Lower lobe of right lung (tissue), 2 donors: ENCODE measurements at places on chromosomes 3 and 15. TPM values are rescaled to one million over a fixed set of nuclear protein-coding genes. Genes with fewer than 3 reads are reported as not detected.

Gene RTP4
- 10.9 TPM for total RNA-seq

Gene PLSCR2
- 0.86 TPM for total RNA-seq

Gene CBLB
- 29.7 TPM for total RNA-seq

Gene NR2E3
- total RNA-seq, result not detected

Gene CSPG5
- 2.3 TPM for total RNA-seq

Gene CALML4
- 7.3 TPM for total RNA-seq

GRCh38 chr3:115141033-115141757, 5.9 kb downstream of the ZBTB20 start:
- no peaks in the 10 kb centered on the region for H3K36me3 ChIP-seq
- H3K27me3 ChIP-seq, result no peaks in the 10 kb centered on the region
- H3K4me3 ChIP-seq, result no peak overlapping the region
- H3K27ac ChIP-seq, result no peak overlapping the region
- DNase-seq, result no peak

- peak overlapping the region; percentile 97 for H3K27ac ChIP-seq
- no peaks in the 10 kb centered on the region for H3K36me3 ChIP-seq
- H3K4me1 ChIP-seq, result peaks cover 15% of the 10 kb centered on the region
- H3K27me3 ChIP-seq, result no peaks in the 10 kb centered on the region
- H3K4me3 ChIP-seq, result peak overlapping the region; percentile 69
Observed at GRCh38 chr15:56886363-56886931, 32.0 kb upstream of the TCF12 start.

GRCh38 chr15:65752151-65752700, 39.9 kb downstream of the DENND4A start:
- DNase-seq, result no peak
- peaks cover 33% of the 10 kb centered on the region for H3K36me3 ChIP-seq
- H3K4me3 ChIP-seq, result no peak overlapping the region
- no peaks in the 10 kb centered on the region for H3K27me3 ChIP-seq
- no peaks in the 10 kb centered on the region for H3K4me1 ChIP-seq
- no peak overlapping the region for H3K27ac ChIP-seq

- H3K36me3 ChIP-seq, result peaks cover 26% of the 10 kb centered on the region
- H3K27ac ChIP-seq, result peak overlapping the region; percentile 80
- peaks cover 60% of the 10 kb centered on the region for H3K4me1 ChIP-seq
- no peak for DNase-seq
- no peaks in the 10 kb centered on the region for H3K27me3 ChIP-seq
Observed at GRCh38 chr15:93029836-93030429, 59.1 kb downstream of the RGMA start.

- no peak for DNase-seq
- H3K4me1 ChIP-seq, result peaks cover 85% of the 10 kb centered on the region
- peak overlapping the region; percentile 91 for H3K27ac ChIP-seq
- peak overlapping the region; percentile 83 for H3K4me3 ChIP-seq
Observed at GRCh38 chr3:50609763-50610085, 1.9 kb downstream of the CISH start.

- no peak for DNase-seq
- no peak overlapping the region for H3K4me3 ChIP-seq
- no peaks in the 10 kb centered on the region for H3K4me1 ChIP-seq
- H3K27me3 ChIP-seq, result no peaks in the 10 kb centered on the region
Observed at GRCh38 chr3:139074565-139075115, 29.9 kb upstream of the PRR23C start.

DNA sequence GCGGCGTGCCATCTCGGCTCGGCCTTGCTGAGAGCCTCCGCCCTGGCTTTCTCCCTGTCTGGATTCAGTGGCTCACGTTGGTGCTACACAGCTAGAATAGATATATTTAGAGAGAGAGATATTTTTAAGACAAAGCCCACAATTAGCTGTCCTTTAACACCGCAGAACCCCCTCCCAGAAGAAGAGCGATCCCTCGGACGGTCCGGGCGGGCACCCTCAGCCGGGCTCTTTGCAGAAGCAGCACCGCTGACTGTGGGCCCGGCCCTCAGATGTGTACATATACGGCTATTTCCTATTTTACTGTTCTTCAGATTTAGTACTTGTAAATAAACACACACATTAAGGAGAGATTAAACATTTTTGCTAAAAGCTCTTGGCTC, 54.1 kb downstream of the PLXNA1 start:
- peaks cover 12% of the 10 kb centered on the region for H3K4me1 ChIP-seq
- no peak overlapping the region for H3K4me3 ChIP-seq
- no peak overlapping the region for H3K27ac ChIP-seq

GRCh38 chr3:121759541-121760202, 10.1 kb upstream of the GOLGB1 start:
- DNase-seq, result no peak
- no peaks in the 10 kb centered on the region for H3K4me1 ChIP-seq
- H3K27me3 ChIP-seq, result no peaks in the 10 kb centered on the region
- no peaks in the 10 kb centered on the region for H3K36me3 ChIP-seq

DNA sequence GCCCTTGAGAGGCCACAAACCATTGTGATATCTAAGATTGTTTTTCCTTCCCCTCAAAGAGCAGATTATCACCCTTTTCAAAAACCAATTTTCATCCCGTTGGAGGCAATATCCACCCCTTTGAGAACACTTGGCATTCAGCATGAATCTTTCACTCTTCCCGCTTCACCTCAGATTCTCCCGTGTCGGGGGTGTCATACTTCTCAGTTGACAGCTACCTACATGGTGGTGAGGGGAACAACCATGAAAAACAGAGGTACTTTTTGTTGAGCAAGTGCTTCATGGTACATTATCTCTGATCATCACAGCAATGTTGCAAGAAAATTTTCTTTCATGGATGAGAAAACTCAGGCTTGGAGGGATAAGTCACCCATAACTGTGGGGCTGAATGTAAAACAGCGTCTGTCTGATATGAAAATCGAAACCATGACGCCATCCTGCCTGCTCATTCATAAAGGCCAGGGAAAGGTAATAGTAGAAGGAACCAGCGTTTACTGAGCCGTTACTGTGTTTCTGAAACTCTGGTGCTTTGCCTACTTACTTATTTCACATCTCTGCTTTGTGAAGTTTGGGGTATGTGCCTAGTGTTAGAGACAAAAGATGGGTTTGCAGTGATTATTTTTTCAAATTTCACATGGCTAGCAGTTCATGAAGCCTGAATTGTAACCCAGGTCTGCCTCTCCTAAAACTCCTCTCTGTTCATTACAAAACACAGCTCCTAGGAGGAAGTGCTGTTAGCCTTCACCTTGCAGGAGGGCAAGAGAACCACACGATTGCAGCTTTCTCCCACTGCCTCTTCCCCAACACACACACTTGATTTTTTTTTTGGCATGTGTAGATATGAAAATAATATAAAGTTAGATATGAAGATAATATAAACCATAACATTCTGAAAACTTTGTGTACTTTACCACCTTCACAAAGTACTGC, 35.4 kb downstream of the SV2B start:
- no peaks in the 10 kb centered on the region for H3K36me3 ChIP-seq
- H3K4me1 ChIP-seq, result no peaks in the 10 kb centered on the region
- no peak overlapping the region for H3K27ac ChIP-seq

- no peak for DNase-seq
- H3K36me3 ChIP-seq, result no peaks in the 10 kb centered on the region
- no peaks in the 10 kb centered on the region for H3K27me3 ChIP-seq
- H3K4me1 ChIP-seq, result no peaks in the 10 kb centered on the region
Observed at GRCh38 chr3:134630506-134630905, 20.3 kb downstream of the KY start.

DNA sequence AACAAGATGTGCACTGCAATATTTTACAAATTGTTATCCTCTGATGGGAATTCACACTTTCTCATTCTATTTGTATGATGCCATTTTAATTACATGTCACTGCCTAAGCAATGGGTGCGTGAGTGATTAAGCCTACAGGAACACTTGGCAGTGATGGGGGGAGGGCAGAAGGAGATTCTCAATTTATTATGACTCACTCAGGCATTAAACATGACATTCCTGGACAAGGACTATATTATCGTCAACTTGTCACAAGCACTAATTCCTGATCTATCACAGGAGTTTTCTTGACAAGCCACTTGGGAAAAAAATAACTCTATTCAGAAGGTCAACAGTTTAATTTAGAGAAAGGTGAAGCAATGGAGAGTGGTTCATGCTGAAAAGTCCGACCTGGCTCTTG, 556.8 kb downstream of the NSUN3 start:
- no peak overlapping the region for H3K27ac ChIP-seq
- H3K36me3 ChIP-seq, result no peaks in the 10 kb centered on the region
- H3K4me1 ChIP-seq, result no peaks in the 10 kb centered on the region
- DNase-seq, result no peak

DNA sequence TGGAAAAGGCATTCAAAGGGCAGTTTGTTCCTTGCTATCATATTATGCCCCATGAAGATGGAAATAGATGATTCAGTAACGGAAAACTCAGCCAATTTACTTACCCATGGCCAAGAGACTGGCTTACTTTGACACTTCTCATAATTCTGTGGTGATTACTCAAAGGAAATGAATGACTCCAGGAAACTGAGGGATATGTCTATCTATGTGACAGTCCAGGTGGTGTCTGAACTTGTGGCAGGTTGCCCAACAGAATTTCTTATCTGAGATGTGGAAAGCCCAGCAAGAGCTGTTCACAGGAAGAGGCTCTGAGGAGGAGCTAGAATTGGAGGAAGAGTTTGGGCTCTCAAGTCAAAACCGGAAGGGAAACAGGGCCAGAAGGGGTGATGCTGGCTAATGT, 91.2 kb downstream of the KCNAB1 start:
- H3K4me3 ChIP-seq, result no peak overlapping the region
- no peaks in the 10 kb centered on the region for H3K36me3 ChIP-seq
- H3K27ac ChIP-seq, result no peak overlapping the region
- no peaks in the 10 kb centered on the region for H3K4me1 ChIP-seq

- no peak overlapping the region for H3K4me3 ChIP-seq
- DNase-seq, result no peak
- H3K4me1 ChIP-seq, result no peaks in the 10 kb centered on the region
- H3K27ac ChIP-seq, result no peak overlapping the region
- H3K27me3 ChIP-seq, result no peaks in the 10 kb centered on the region
- no peaks in the 10 kb centered on the region for H3K36me3 ChIP-seq
Observed at GRCh38 chr3:19467761-19468160, 319.5 kb downstream of the KCNH8 start.

GRCh38 chr3:10434938-10435336, 70.4 kb downstream of the ATP2B2 start:
- no peak overlapping the region for H3K4me3 ChIP-seq
- no peaks in the 10 kb centered on the region for H3K36me3 ChIP-seq
- no peak for DNase-seq
- no peaks in the 10 kb centered on the region for H3K4me1 ChIP-seq
- no peaks in the 10 kb centered on the region for H3K27me3 ChIP-seq
- H3K27ac ChIP-seq, result no peak overlapping the region
